ENCODE measurements at places on chromosomes 3 and 15.
A peak's percentile ranks its signal among the peaks of the same experiment; 100 is the strongest.

DNA sequence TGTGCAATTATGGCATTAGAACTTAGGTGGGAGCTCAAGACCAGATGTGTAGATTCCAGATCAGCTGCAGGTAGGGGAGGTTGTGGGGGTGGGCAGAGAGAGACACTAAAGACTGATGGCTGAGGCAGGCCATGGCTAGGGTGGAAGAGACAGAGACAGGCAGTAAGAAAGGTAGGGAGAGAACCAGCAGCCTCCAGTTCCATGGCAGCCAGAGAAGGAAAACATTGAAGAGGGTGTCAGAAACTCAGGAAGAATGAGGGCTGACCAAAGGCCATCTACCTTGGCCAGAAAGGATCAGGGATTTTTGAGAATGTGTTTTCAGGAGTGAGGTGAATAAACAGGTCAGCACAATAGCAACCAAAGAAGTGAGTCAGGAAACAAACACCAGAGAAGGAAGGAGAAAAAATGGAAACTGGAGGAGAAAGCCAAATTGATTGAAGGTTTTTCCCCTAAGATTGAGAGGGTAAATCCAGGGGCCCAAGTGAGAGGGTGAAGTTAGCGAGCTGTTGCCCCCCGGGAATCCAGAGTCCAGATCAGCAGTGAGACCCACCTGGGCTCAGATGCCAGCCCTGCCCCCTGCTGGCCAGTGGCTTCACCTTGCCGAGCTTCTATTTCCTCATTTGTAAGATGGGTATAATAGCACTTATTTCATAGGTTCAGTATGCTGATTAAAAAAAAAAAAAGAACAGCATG is 41.0 kb downstream of the ABHD2 start:
- DNase-seq: peak; percentile 34

DNA sequence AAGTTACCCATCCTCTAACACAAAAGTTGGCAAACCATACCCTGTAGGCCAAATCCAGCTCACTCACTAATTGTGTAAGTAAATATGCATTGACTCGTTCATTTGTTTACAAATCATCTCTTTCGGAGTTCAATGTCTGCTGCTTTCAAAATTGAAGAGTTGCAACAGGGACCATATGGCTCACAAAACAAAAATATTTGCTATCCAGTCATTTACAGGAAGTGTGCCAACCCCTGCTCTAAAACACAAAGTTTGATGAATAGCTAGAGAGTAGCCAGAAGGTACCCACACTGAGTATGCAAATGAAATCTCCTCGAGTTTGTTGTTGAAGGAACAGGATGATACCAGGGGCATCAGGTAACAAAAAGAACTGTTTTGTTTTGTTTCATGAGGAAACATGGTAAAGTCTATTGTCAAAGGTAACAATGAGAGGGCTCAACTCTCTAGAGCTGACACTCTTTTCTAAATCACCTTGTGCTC is 236.2 kb upstream of the THBS1 start:
- no peak for DNase-seq

GRCh38 chr3:170692720-170693119 is 106.8 kb upstream of the SLC7A14 start:
- no peak for DNase-seq

DNA sequence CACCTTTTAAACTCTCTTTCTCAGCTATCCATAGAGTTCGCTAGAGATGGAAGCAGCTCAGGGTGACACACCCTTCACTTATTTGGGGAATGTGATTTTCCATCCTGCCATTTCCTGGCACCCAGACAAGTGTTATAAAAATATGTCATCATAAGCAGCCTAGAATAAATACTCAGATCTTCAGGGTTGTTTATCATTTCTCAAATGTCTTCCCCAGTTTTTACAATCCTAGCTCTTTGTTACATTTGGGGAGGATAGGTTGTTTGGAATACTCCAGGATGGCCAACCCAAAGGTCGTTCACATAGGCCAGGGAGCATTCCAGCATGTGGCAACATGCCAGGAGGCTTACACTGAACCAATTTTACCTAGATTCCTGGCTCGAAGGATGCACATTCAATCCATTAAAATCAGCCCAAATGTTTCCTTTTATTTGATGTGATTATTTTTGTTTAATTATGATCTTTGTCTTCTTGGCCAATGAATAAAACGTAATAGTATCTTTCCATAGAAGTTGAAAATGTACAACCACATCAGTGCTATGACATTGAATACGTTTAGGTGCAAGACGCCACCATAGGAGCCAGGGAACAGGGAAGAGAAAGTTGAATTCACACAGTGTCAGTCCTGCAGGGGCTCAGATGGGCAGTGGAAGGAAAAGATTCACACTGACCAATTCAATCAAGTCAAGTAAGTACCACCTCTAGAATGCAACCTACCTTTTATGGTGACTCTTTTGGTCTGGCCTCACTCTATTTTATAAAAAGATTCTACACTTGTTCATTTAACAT is 537.7 kb upstream of the MDFIC2 start:
- no peak for DNase-seq

DNA sequence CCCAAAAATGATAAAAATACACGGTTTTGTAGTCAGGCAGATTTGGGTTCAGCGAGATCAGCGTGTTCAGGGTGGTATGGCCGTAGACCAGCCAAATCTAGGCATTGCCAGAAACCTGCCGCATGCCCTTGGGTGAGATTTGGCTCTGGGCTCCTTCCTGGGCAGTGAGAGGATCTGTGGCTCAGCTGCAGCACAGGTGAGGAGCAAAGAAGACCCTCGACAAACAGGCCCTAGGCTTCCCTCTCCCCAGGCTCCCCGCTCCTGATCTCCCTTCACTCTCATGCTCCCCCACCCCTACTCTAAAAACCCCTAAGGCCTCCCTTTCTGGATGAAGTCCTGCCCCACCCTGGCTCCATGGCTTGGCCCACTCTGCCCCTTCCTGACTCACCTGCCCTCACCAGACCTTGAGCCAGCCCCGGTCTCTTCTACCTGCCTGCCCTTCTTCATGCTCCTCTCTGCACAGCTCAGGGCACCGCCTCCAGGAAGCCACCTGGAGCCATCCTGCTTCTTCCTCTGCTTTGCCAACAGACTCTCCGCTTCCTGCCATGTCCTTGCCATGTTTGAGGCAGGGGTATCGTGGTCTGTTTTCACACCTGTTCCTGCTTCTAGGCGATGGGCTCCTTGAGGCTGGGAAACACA is 88.1 kb downstream of the CORO2B start:
- DNase-seq: peak; percentile 63

GRCh38 chr3:196175722-196176121 is 35.5 kb downstream of the ZDHHC19 start:
- DNase-seq: no peak

GRCh38 chr15:68054628-68055223 is 611 bp downstream of the PIAS1 start:
- peak; percentile 48 for DNase-seq

- DNase-seq: no peak
Observed at GRCh38 chr3:105365081-105365390, 1.7 kb upstream of the ALCAM start.

DNA sequence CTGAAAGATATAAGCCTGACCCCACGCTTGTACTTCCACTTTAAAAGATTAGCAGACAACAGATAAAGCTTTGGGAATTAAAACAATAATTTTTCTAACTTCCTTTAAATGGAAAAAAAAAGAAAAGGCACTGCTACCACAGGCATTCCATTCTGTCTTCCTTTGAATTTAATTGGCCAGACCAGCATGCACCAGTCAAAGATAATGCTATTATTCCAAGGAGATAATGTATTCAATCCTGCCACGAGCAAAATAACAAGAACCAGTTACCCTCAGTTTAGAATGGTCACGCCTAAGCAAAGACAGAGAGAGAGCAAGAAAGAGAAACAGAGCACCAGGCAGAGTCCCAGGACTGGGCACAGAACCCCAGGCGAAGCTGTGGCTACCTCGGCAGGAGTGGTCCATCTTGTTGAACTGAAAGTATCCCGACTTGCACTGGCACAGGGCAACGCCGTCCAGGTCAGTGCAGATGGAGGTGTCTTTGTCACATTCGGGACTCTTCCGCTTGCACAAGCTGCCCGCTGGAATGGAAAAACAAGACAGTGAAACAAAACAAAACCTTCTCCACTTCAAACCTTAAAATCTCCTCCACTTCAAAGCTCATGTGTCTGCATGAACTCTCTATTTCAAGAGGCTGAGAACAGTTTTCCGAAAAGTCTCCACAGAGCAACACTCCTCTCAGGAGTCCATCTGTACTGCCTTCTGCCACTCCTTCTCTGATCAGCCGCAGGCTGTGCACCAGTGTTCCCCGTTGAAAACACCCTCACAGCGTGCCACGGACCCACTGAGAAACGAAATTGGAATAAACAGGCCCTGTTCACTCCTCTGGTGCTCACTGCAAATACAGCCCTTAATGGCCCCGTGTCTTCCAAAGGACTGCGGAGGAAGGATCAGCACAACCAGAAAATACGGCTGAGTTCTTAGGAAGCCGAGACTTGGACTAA is 58.2 kb downstream of the HEG1 start:
- DNase-seq: no peak

DNA sequence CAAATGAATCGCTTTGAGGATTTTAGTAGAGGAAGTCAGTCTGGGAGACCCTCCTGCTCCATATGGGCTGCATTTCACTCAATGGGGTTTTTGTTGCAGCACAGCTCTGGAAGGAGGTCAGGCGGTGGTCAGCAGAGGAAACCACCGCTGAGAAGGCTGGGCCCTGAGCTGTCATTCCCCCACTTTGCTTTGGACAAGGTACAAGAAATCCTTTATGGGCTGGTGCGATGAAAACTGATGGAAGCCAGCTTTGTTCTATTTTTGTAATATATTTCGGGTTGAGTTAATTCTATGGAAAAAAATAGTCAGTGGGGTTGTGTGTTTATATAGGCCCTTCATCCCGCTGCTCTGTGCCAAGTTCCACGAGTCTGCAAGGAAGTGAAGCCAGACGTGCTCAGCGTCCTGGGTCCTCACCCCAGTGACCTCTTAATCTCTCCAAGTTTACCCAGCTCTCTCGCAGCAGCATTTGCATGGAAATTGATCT is 157.1 kb upstream of the TMC3 start:
- peak; percentile 22 for DNase-seq

Data from NCI-H1092 treated with DMSO at 0.1 percent for 48 hours (cell line).